ENCODE measurements at places on chromosomes 3 and 15.

GRCh38 chr15:52415628-52416027 is 113.1 kb downstream of the MYO5A start:
- no peak for DNase-seq

GRCh38 chr3:111667621-111668239 is 72.6 kb upstream of the ZBED2 start:
- no peak for DNase-seq

DNA sequence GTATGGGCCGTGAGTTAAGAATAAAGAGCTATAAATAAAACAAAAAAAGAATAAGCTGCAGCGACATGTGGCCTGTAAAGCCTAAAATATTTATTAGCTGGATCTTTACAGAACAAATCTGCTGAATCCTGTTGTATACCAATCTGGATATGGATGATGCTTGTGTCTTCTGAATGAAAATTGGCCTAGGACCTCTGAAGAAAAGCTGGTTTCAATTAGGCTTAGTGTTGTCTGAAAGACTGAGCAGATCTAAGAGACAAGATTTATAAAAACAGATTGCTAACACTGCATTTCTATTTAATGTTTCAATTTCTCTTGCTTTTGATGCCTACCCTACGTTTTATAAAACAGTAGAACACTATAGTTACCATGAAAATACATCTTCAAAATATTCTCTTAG is 57.9 kb downstream of the ST3GAL6 start:
- DNase-seq = no peak

DNA sequence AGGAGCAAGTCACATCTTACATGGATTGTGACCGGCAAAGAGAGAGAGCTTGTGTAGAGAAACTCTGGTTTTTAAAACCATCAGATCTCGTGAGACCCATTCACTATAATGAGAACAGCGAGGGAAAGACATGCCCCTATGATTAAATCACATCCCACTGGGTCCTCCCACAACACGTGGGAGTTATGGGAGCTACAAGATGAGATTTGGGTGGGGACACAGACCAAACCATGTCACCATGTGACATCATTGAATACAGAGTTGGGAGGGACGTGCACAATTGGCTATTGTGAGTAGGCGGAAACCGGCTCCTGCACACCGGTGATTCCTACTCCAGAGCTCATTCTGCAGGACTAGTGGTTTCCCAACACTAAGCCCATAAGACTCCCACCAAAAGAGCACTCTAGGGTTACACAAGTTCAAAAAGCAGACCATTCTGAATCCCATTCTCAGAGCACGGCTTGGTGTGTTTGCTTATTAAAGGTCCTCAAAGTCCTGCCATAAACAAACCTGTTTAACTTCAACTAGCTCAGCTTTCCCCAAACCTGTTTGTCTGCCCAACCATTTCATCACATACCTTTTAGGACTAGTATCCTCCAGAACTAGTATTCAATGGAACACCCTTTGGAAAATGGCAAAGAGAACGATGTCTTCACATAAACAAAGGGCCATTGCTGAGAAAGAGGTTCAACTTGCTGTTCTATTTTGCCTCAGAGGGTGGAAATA is 167.6 kb downstream of the TLE3 start:
- no peak for DNase-seq

GRCh38 chr3:42139621-42140453 is 48.7 kb downstream of the TRAK1 start:
- DNase-seq = no peak

GRCh38 chr15:70351391-70351790 is 253.7 kb upstream of the TLE3 start:
- DNase-seq = no peak

DNA sequence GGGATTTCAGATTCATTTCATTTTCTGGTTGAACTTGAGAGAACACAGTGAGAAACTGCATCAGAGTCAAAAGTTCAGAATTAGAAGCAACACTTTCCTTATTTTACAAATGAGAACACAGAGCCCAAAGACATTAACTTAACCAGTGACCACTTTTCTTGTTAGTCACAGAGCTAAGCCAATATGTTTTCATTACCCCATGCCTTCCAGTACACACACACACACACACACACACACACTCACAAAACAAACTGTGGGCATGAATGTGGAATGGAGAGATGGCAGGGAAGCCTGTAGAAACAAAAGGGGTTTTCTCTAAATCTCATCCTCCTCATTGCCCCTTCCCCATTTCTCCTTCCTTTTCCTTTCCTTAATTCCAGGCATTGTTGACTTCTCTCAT is 267.4 kb upstream of the GADL1 start:
- no peak for DNase-seq

- no peak for DNase-seq
Observed at GRCh38 chr3:24678421-24678865, 183.8 kb upstream of the THRB start.

- no peak for DNase-seq
Observed at GRCh38 chr3:65508750-65509422, 529.8 kb downstream of the MAGI1 start.

DNA sequence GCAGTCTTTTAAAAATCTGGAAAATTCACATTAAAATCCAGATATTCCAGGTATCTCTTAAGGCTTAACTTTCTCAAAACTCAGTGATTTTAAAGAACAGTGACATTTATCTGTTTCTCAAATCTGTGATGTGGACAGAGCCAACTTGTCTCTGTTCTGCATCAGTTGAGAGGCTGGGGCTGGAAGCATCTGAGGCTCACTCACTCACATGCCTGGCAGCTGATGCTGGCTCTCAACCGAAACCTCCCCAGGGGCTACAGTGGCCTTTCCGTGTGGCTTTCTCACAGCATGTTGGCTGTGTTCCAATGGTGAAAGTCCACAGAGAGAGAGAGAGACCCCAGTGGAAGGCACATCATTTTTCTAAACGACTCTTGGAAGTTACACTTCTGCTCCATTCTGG is 53.5 kb downstream of the CEMIP start:
- no peak for DNase-seq

DNA sequence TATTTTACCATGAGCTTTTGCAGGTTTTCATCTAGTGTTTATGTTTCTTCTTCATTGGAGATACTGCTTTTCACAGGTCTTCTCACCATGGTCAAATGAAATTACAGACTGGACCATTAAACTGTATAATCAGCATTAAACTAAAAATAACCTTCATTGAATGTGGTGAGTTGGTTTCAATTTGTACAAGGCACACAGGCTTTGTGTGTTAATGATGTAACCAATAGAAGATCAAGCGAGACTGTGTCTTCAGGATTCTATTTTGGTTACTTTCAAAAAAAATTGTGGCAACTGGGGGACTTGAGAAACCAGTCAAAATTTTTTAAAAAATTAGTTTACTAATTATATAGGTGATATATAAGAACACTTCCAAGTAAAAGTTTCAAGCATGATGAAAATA is 54.3 kb upstream of the GCSAM start:
- no peak for DNase-seq

GRCh38 chr15:68775671-68776476 is 44.8 kb downstream of the ANP32A start:
- DNase-seq = no peak

GRCh38 chr15:36370051-36370730 is 209.2 kb upstream of the CDIN1 start:
- no peak for DNase-seq

GRCh38 chr15:70920981-70921696 is 28.5 kb downstream of the LRRC49 start:
- DNase-seq = no peak

DNA sequence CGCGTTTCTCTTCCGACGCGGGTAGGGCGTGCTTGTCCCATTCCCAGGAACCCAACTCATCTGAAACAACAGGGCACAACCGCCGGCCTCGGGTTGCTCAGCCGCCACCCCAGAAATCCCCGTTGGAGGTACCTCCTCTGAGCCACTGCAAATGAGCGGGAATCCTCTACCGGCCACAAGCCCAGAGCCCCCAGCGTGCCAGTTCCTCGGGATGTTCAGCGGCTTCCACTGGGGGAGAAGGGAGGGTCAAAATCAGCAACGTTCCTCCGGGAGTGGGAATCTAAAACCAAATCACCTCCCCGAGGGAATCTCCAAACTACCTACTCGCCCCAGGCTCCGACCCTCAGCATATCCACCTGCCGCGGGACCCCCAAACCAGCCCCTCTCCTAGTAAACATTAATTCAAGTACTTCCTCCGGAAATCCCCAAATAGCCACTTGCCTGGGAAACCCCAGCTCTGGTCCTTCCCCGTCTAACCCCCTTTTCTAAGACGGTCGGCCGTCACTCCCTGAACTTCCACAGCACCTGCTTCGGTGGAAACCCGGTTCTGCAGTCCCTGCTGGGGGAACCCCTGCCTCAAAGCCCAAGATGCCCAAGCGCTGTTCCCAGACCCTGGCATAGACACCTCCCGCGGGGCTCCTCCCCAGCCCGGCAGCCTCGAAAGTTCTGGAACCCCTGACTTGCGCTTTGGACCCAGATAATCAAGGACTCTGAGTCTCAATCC is 887 bp downstream of the OXTR start:
- no peak for DNase-seq

- DNase-seq = no peak
Observed at GRCh38 chr3:98242155-98242554, 21.9 kb upstream of the OR5H6 start.

DNA sequence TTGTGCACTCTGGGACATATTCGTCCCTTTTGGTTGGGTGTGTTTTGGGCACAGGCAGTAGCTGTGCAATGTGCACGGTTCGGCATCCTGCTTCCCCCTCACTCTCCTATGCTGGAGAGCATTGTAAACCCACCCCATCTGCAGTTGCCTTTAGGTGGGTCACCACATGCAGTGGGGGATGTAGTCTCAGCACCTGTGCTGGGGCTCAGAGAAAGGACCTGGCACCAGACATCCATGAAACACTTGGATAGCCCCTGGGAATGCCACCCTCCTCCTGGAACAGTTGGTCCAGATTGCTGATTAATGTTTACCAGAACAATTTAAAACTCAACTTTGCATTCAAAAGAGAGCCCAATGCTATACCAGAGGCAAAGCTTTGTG is 123.9 kb upstream of the MEF2A start:
- DNase-seq = no peak

GRCh38 chr3:18556503-18557135 is 131.5 kb upstream of the SATB1 start:
- no peak for DNase-seq

- DNase-seq = no peak
Observed at GRCh38 chr3:1824359-1824758, 274.3 kb upstream of the CNTN4 start.

DNA sequence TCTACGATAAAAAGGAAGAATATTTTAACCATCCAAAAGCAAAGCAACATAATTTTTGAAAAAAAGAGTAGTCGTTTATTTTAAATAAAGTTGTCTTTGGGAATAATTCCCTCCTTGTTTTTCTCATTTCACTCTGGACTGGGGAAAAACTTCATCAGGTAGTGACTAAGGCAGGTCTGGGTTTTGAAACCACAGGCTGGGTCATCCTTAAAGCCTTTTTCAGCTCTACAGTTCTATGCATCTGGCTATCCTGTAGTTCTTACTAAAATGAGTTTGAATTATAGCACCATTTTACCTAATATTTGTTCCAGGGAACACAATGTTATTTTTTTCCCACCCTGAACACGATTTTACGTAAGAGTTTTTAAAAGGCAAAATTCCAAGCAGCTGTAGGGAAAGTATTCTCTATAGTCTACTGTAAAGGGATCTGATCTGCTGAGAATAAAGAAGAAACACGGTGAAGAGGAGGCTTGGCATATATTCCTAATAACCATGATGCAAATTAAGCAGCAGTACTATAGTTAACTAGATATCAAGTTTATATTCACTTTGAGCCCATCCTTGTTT is 107.7 kb downstream of the OSBPL10 start:
- DNase-seq = no peak

DNA sequence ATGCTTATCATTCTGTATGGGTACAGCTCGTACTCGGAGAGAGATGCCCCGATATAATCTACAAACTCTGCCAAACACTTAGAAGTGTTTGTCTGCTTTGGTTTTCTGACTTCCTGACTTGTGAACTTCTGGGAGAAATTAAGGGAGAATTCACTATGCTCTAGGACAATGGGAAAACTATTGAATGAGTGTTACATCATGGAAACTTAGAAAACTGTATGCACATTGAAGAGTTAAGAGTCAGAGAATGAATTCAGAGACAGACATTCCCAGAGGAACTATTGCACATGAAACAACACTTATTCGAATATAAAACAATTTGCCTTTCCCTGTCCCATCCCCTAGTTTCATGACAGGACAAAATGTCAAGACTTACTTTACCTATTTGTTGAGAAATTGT is 57.8 kb downstream of the DTWD1 start:
- DNase-seq = no peak

GRCh38 chr3:36993326-36994283 is at the start of gene MLH1:
Gene MLH1, plus strand, starts transcription at chr3:36993518. Its CDS starts 30 bp downstream, at chr3:36993548.
- DNase-seq = peak; percentile 89

GRCh38 chr15:69031013-69032001 is 16.8 kb downstream of the NOX5 start:
- DNase-seq = no peak

DNA sequence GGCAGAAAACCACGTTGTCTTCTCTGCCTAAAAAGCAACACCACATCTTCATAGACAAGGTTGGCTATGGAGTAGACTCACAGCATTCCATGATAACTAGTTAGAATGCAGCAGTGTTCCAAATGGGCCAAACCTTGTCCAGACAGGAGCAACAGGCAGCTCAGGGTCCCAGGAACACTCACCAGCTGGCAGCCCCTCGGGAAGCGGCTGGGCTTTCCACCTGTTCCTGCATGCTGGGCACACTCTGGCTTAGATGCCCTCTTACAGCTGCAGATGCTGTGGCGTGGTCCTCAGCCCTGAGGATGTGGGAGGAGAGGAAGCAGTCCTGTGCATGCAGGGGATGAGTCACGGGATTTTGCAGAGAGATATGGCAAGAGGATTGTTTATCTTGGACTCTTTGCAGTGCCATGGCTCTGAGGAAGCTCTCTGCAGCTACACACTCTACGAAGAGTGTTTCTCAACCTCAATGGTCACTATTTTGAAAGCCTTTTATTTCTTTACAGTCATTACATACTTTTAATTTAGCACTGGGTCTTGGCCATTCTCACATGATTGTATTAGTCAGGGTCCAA is 11.3 kb downstream of the NRROS start:
- no peak for DNase-seq

- no peak for DNase-seq
Observed at GRCh38 chr15:56948764-56949101, 30.3 kb downstream of the TCF12 start.

- DNase-seq = no peak
Observed at GRCh38 chr3:171270541-171270940, 189.7 kb downstream of the TNIK start.

Measured in stimulated activated CD4-positive, alpha-beta T cell treated with anti-CD3 and anti-CD28 coated beads, Interleukin-15, amount 100 ng/mL, for 1 hour (primary cell).